ENCODE measurements at places on chromosomes 4 and X.

GRCh38 chr4:15779306-15779705 lies 1.2 kb downstream of the CD38 start:
- no peak for DNase-seq

- DNase-seq: no peak
Measured at GRCh38 chr4:8083086-8083825, 75.4 kb downstream of the ABLIM2 start.

- no peak for DNase-seq
Measured at GRCh38 chr4:158754385-158755180, 14.2 kb upstream of the FNIP2 start.

DNA sequence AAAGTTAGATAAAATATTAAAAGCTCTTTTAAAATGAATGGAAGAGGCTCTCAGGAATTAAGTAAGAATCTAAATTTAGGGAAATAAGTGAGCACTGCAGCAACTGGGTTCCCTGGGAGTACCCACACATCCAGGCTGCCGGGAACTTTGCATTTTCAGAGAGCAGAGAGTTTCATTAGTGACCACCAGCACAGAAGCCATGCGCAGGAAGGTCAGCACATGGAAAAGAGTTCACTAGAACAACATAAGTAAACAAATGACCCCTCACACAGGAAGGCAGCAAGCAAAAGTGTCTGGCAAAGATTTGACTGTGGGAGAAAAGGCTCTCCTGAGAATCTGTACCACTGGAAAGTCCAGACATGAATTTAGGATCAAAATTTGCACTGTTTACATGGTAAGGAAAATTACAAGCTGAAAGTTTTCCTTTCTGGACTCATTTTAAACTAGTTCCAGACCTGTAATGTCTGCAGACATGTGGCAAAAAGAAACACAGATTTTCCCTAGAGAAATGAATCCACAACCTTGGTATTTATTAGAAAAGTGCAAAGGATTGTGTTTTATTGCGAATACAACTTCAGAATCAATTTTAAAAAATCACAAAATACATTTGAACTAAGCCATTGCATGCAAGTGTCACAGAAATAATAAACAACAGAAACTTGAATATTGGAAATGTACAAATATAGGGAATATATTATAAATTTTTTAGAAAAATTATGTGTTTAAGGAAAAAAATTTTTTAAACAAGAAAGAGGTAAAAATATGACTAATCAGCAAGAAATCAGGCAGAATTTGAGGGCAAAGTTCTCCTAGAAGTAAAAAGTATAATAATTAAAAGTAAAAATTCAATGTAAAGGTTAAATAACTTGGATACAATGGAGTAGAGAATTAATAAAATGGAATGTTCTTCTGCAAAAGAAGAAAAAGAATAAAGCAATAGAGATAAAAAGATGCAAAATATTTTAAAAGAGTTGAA lies 18.4 kb upstream of the MYOZ2 start:
- no peak for DNase-seq

DNA sequence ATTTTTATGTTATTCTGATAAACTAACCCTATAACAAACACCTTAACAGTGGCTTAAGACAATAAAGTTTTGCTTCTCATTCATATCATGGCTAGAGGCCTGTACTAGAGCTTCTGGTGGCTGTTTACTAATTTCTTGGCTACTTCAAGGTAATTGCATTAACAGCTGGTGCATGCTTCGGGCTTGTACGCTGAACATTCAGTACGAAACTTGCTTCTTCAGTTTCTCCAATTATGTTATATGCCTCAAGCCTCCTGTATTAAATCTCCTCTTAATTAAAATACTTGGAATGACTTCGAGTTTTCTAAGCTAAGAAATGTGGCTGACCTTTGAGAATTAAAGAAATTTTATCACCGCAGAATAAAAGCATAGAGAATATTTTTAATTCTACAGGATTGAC lies 138.9 kb upstream of the TRAM1L1 start:
- DNase-seq: no peak

- no peak for DNase-seq
Measured at GRCh38 chrX:2502668-2503519, 2.1 kb upstream of the DHRSX start.

DNA sequence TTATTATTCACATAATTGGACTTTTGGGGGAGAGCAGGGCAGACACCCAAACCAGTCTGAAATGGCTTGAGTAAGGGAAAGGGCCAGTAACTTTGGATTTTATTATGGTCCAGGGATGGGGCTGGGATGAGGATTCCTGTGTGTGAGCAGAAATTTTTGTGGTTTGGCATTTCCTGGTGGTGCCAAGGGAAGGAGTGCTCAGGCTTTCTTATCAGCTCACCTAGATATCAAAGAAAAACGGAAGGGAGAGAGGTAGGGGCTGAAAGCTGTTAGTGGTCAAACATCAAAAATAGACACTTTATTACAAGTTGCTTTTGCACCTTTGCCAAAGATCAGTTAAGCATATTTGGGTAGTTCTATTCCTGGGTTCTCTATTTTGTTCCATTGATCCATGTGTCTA lies 128.5 kb upstream of the DIPK2B start:
- DNase-seq: no peak

GRCh38 chr4:24971192-24971591 lies 58.4 kb upstream of the CCDC149 start:
- no peak for DNase-seq
